T1000 (cell line): ENCODE measurements at places on chromosomes 5 and 9.

DNA sequence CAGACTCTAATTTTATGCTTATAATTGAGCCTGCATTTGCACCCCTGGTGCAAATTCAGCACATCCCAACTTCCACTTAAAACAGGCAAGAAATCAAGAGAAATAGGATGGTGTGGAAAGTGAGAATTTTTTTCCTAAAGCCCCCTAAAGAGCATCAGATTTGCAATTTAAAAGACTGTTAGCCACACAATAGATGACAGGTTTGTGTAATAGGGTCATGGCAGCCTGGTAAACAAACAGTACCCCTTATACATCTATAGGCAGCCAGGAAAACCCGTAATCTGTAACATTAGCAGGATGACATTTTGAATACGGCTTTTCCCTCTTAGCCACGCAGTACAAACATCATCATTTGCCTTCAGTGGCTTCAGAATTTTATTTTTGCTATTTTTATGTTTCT lies 17.2 kb downstream of the EBF1 start:
- DNase-seq: no peak

GRCh38 chr5:31095796-31096195 lies 97.7 kb upstream of the CDH6 start:
- DNase-seq: no peak

DNA sequence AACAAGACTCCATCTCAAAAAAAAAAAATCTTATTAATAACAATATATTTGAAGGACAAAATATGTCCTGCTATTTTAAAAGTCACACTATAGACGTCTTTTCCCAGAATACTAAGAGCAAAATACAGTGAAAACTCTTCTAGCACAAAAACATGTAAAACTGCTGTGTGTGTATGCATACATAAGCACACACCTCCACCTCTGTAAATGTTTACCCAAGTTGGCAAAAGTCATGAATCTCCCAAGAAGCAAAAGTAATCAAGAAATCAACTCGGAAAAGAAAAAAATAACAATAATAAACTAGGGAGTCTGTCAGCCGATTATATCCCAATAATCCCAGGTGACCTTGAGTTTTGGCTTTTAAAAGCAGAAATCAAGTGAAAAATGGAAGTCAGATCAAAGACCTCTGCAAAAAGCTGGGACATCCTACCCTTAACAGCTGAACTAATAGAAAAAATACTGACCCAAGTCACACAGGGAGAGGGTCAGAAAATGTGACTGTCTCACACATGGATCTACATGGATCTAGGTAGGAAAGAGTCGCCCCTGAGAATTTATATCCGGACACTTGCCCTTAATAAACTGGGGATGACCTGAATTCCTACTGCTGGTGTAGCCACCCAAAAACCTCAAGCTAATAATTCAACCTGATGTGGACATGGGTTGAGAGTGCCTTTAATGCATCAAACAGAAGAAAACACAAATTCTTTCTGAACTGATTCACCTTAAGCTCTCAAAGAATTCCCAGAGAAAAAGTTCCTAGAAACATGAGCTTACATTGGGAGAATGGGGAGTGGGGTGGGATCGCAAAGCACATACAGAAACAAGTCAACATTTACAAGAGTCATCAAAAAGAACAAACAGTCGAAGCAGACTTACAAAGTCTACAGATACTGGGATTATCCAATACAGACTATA lies 29.9 kb downstream of the LPAR1 start:
- DNase-seq: no peak

- no peak for DNase-seq
These were observed 394.3 kb downstream of the GADD45G start for GRCh38 chr9:89999176-89999533.

- DNase-seq: no peak
These were observed 180.7 kb upstream of the CDH12 start for GRCh38 chr5:23033864-23034263.

- no peak for DNase-seq
These were observed 111.9 kb downstream of the ROR2 start for GRCh38 chr9:91837981-91838731.

- no peak for DNase-seq
These were observed 112.4 kb downstream of the ASTN2 start for GRCh38 chr9:117302487-117302886.

GRCh38 chr5:109786206-109786855 lies 96.6 kb downstream of the MAN2A1 start:
- DNase-seq: no peak

- no peak for DNase-seq
These were observed 26.4 kb upstream of the TYRP1 start for GRCh38 chr9:12666813-12667212.

DNA sequence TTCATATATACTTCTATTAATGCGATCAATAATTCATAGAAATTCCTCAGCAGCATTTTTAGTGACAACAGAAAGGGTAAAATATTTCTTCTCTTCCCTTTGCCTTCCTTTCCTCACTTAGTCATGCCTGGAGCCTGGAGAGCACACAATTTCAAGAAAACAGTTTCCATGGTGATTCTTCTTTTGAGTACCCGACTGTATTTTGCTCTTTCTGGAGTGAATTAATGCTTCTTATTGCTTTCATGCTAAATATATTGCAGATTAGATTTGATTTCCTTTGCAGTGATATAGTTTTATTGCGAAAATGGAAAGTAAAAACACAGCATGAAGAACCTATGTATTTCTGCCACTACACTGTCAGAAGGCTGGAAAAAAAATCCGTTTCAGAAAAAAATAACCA lies 153.5 kb downstream of the PPP2R2B start:
- no peak for DNase-seq

DNA sequence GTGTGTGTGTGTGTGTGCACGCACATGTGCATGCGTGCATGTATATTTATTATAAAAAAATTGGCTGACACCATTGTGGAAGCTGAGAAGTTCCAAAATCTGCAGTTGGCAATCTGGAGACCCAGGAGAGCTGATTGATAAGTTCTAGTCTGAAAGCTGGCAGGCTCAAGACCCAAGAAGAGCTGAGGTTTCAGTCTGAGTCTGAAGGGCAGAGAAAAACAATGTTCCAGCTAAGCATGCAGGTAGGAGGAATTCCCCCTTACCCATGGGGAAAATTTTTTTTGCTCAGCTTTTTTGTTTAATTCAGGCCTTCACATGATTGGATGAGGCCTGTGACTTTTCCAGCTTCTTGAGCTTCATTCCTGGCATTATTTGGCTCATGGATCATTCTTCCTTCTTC lies 31.2 kb upstream of the ACTBL2 start:
- no peak for DNase-seq

- DNase-seq: no peak
These were observed 40.3 kb upstream of the TNFAIP8 start for GRCh38 chr5:119315516-119315949.

- DNase-seq: no peak
These were observed 69.4 kb downstream of the PPIC start for GRCh38 chr5:122967085-122967484.

- no peak for DNase-seq
These were observed 37.7 kb downstream of the TSPAN17 start for GRCh38 chr5:176685010-176685409.

GRCh38 chr9:131469951-131470350 lies 32.8 kb upstream of the POMT1 start:
- no peak for DNase-seq

DNA sequence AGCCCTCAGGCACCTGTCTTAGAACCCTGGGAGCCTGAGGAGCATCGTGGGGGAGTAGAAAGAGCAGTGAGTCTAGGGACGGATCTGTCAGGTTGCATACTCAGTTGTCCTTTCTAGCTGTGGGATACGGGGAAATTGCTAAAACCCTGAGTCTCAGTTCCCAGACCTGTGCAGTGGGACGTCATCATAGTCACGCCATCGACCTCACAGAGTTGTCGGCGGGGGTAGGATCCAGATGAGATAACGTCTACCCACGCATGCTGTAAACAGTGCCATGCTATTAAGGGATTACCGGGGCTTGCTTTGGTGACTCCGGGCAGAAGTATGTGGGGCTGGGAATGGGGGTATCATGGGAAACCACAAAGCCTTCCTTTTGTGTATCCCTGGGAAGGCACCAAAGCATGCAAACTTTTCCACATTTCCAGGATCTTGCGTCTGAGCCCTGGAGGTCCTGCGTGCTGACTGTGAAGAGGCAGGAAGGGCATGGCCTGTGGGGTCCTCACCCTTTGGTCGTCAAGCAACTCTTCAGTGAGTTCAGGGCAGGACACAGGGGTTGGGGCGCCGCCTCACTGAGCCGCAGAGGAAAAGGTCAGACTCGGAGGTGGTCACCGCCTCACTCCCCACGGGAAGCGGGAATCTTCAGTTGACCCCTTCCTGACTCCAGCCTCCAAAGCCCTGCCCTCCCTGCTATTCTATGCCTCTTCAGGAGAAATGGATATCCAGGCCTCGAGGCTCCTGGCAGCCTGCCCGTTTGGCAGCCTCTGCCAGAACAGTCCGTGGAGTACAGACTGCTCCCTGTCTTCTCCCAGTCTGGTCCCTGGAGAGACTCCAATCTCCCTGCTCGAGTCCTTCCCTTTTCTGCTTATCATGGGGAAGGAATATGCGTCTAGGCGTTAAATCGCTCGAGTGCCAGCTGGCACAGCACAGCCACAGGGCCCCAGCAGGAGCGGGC lies 186.8 kb upstream of the KLF9 start:
- peak; percentile 76 for DNase-seq

DNA sequence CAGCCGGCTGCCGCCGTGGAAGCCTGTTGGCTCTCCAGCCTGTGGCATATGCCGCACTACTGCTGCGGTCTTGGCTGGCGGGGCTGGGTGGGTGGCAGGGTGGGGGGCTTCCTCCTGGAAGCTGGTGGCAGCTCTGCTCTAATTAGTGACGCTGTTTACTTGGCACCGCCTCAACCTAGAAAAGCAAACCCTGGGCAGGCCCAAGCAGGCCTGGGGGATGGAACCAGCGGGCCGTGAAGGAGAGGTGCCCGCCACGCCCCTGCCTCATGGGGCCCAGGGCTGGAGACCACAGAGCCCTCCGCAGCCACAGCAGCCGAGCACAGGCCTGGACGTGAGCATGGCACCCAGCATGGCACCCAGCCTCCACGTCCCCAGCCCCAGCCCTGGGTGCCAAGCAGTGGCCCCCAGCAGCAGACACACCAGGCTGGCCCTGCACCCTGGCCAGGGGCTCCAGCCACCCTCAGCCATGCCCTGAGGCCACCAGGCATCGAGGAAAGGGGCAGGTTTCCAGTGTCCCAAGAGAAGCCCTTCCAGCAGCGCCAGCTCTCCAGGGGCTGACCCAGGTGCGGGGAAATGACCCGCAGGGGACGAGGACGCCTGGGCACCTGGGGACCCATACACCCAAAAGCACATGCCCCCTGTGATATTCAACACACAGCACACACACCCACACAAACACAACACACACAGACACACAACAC lies 5.4 kb upstream of the CCDC187 start:
- DNase-seq: no peak

- no peak for DNase-seq
These were observed 537.1 kb upstream of the CDH18 start for GRCh38 chr5:20524991-20525529.

DNA sequence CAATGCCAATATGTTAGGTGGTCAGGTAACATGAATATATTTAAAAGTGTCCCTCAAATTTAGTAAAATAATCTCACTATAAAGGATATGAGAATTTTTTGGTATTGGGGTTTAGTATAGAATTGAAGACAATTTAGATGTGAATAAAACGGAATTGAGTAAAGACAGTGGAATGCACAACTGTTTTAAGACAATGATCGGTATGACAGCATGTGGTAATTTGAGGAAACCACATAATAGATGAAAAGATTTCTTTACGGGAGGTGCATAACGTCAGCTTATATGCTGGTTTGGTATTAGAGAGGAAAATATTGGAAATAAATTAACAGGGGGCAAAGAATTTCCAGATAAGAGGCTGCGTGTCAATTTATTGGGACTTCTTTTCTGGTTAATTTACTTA lies 1043.2 kb downstream of the CDH18 start:
- no peak for DNase-seq

DNA sequence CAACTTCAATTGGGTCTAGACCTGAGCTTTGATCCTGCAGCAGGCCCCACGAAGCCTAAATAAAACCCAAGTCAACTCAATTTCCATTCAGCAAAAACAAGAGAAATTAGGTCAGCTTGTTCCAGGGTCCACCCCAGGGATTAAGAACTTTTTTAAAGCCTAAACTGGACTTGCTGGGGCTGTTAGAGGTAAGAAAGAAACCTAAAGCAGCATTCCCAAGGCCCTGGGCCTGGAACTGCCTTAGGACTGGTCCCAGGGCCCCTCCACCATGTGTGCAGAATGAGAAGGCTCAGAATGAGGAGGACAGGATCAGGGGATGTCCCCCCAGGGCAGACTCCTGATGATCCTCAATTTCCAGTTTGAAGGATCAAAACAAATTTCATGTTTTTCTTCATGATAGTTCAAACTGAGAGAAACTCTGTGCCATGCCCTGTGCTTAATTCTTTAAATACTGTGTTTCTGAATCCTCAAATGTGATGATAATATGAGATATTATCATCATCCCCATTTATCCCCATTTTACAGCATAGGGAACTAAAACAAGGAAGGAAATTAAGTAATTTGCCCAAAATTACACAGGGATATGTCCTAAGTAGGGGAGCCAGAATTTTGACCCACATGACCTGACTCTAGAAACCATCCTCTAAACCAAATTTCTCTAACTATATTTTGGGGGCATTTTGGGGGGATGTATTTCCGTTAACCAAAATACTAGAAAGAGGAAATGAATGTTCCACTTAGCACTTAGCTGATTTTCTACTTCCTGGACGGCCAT lies 64.5 kb downstream of the DENND1A start:
- DNase-seq: no peak

DNA sequence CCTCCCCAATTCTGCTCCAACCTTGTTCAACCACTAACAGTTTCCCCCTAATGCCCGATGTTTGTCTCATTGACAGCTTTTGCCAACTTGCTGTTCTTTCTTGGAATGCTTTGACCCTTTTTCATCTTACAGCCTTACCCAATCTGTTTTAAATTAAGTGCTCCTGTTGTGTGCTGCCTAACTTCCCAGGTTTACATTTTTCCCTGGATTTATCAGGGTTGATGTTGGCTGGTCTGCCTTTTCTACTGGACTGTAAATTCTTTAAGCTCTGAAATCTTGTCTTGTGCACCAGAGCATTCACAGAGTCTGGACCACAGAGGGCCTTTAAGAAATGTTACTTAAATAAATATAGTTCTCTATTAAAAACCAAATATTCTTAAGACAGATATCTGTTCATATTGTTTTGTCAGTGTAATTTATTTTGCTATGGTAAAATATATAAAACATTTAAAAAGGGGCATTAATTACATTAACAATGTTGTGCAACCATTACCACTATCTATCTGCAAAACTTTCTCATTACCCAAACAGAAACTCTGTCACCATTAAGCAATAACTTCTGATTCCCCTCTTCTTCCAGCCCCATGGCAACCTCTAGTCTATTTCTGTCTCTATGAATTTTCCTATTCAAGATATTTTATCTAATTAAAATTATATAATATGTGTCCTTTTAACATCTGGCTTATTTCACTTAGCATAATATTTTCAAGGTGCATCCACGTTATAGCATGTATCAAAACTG lies 73.0 kb downstream of the OSTF1 start:
- no peak for DNase-seq

- no peak for DNase-seq
These were observed 478 bp downstream of the RAB14 start for GRCh38 chr9:121201045-121201737.

DNA sequence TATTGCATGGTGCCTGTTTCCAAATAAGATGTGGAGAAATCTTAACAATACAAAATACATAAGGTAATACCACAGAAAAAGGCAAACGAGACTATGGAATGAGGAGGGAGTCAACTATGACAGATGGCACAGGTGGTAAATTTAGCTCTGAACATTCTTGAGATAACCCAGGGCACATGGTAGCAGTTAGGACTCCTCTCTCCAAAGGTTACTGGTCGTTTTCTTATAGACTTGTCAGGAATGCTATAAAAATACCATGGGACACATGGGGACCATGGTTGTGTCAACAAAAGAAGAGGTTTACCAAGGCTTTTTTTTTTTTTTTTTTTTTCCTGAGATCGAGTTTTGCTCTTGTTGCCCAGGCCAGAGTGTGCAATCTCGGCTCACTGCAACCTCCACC lies 209.4 kb upstream of the RFX3 start:
- DNase-seq: no peak
